T-cell (primary cell): ENCODE measurements at places on chromosomes 11 and 22. TPM values are rescaled to one million over a fixed set of nuclear protein-coding genes. Genes with fewer than 3 reads are reported as not detected.

Gene TOP3B
- total RNA-seq: 65.9 TPM

Gene TEAD1
- 0.51 TPM for total RNA-seq

Gene ARCN1
- 111 TPM for total RNA-seq

Gene BCO2
- 1.7 TPM for total RNA-seq

Gene FGF4
- total RNA-seq: not detected

Gene CSF2RB
- total RNA-seq: 3.6 TPM

DNA sequence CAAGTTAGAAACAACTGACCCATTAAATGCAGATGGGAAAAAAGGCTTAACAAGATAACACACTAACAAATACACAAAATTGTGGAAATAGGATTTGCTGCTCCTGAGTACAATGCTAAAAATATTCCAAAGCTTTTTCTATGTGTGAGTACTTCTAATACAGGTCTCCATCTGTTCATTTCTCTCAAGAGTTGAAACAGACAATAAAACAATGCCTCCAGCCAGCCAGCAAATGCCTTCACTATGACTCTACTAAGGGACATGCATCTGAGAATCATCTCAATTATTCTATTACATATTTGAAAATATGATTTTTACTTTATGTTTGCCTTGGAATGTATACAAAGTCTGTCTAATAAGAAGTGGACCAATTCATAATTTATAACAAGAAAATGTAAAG lies 119.0 kb downstream of the CADM1 start:
- DNase-seq: no peak
- no peak overlapping the region for H3K4me3 ChIP-seq
- no peaks in the 10 kb centered on the region for H3K36me3 ChIP-seq
- H3K27ac ChIP-seq: no peak overlapping the region
- H3K27me3 ChIP-seq: no peaks in the 10 kb centered on the region
- no peaks in the 10 kb centered on the region for H3K4me1 ChIP-seq

GRCh38 chr11:2945031-2945756 lies 16.0 kb upstream of the PHLDA2 start:
- DNase-seq: peak; percentile 30
- no peak overlapping the region for H3K4me3 ChIP-seq
- H3K36me3 ChIP-seq: peaks cover 20% of the 10 kb centered on the region
- H3K27me3 ChIP-seq: no peaks in the 10 kb centered on the region
- H3K27ac ChIP-seq: peak overlapping the region; percentile 19

DNA sequence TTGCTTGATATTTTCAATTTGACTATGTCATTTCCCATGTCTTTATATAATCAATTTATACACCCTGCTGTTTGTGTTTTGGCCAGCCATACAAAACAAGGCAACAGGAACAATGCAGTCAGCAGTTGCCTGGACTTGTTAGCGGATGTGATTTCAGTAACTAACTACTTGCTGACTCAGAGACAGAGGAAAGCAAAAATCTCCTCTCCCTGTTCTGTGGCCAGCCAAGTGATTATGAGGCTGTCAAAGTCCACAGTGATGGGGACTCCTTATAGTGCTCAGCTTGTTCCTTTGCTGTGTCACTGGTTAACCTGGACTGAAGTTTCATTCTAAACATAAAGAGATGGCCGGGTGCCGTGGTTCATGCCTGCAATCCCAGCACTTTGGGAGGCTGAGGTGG lies 32.6 kb upstream of the APLP2 start:
- peaks cover 11% of the 10 kb centered on the region for H3K27me3 ChIP-seq
- no peak overlapping the region for H3K4me3 ChIP-seq

DNA sequence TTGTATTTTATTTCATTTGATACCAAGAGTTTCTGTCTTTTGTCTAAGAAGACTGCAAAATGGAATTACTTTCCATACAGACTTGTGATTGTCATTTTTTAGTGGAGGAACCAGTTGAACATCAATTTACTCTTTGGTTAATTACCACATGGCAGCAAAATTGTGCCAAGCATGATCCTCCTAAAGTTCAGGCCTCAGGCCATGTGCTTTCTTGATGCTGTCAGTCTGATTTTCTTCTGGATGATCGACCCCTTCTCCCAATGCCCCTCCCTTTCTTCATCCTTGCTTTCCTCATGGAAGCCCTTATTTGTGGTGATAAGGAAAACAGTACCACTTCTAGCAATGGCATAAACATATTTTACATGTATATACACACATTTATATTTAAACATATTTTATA lies 76.2 kb downstream of the SVIP start:
- no peaks in the 10 kb centered on the region for H3K36me3 ChIP-seq
- H3K27me3 ChIP-seq: no peaks in the 10 kb centered on the region
- no peak overlapping the region for H3K4me3 ChIP-seq
- no peak overlapping the region for H3K27ac ChIP-seq
- no peak for DNase-seq

DNA sequence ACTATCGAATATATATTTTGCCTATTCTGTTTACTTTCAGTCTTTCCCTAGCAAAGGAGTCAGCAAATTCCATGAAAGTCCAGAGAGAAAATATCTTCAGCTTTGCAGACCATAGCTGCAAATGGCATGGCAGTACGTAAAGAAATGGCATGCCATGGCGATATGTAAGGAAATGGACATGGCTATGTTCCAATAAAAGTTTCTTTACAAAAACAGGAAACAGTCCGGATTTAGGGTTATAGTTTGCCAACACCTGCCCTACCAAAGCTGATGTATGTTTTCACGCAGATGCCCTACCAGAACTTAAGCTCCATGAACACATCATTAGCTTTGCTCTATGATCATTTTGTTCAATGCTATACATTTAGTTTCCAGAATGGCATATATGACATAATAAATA lies 19.5 kb downstream of the KIAA0930 start:
- no peaks in the 10 kb centered on the region for H3K36me3 ChIP-seq
- no peaks in the 10 kb centered on the region for H3K4me1 ChIP-seq
- H3K4me3 ChIP-seq: no peak overlapping the region
- DNase-seq: no peak

DNA sequence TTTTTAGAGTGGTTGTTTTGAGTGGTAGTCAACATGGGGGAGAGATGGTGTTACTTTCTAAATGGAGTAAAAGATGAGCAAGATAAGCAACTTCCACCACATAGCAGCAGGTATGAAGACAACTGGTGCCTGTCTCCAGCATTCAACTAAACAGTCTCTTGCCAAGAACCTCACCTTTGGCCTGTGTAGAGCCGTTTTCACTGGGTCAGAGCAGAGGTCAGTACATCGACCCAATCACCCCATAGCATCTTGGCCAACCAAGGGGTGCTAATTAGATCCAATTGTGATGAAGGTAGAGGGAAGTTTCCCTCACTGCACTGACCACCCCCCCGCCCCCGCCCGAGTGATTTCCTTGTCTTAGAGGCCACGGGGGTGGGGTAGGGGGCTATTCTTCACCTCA lies 188.2 kb downstream of the BLID start:
- DNase-seq: no peak
- H3K4me1 ChIP-seq: no peaks in the 10 kb centered on the region
- H3K4me3 ChIP-seq: no peak overlapping the region
- H3K36me3 ChIP-seq: no peaks in the 10 kb centered on the region

GRCh38 chr11:17978553-17979287 lies 34.1 kb downstream of the SERGEF start:
- H3K27ac ChIP-seq: no peak overlapping the region
- no peak for DNase-seq
- H3K4me1 ChIP-seq: no peaks in the 10 kb centered on the region
- H3K4me3 ChIP-seq: no peak overlapping the region
- peaks cover 42% of the 10 kb centered on the region for H3K36me3 ChIP-seq
- no peaks in the 10 kb centered on the region for H3K27me3 ChIP-seq

DNA sequence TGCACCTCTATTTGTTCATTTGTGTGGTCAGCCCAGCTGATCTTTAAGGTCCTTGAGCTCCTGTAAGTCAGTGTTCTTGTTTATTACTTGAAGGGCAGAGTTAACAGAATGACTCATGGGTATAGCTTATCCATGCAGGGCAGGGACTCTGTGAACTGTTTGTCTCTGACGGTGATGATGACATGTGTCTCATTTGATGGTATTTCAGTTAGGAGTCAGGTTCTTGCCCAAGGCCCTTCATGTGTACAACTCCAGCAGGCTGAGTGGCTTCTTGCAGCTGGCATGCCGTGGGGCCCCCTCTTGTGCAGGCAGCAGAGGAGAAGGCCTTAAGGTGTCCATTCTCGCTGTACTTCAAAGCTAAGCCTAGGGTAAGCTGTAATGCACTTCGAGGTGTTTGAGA lies 165.1 kb downstream of the DBX1 start:
- H3K4me3 ChIP-seq: no peak overlapping the region
- no peak for DNase-seq
- H3K27ac ChIP-seq: no peak overlapping the region
- peaks cover 7% of the 10 kb centered on the region for H3K27me3 ChIP-seq
- no peaks in the 10 kb centered on the region for H3K4me1 ChIP-seq

GRCh38 chr11:82845356-82846353 lies 54.6 kb downstream of the PRCP start:
- no peak for DNase-seq
- no peak overlapping the region for H3K4me3 ChIP-seq
- H3K36me3 ChIP-seq: peaks cover 2% of the 10 kb centered on the region
- no peaks in the 10 kb centered on the region for H3K4me1 ChIP-seq
- no peak overlapping the region for H3K27ac ChIP-seq

DNA sequence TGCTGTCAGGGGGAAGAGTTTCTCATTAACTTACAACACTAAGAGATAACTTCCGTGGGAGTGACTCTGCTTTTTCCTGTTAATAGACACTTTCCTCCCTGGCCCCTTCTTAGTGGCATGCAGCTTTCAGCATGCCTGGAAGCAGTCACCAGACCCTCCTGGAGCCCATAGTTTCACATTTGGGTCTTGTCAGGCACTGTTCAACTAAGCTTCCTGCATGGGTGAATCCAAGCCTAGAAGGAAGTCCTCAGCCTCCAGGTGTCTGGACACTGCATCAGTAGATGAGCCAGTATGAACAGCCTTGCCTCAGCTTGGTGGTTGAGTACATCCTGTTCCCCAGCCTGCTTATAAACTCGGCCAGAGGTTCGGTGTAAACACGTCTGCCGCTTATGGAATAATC lies 68.1 kb downstream of the PPP6R3 start:
- peak; percentile 15 for DNase-seq
- H3K36me3 ChIP-seq: no peaks in the 10 kb centered on the region
- peak overlapping the region; percentile 32 for H3K27ac ChIP-seq
- H3K27me3 ChIP-seq: no peaks in the 10 kb centered on the region
- H3K4me1 ChIP-seq: peaks cover 29% of the 10 kb centered on the region

DNA sequence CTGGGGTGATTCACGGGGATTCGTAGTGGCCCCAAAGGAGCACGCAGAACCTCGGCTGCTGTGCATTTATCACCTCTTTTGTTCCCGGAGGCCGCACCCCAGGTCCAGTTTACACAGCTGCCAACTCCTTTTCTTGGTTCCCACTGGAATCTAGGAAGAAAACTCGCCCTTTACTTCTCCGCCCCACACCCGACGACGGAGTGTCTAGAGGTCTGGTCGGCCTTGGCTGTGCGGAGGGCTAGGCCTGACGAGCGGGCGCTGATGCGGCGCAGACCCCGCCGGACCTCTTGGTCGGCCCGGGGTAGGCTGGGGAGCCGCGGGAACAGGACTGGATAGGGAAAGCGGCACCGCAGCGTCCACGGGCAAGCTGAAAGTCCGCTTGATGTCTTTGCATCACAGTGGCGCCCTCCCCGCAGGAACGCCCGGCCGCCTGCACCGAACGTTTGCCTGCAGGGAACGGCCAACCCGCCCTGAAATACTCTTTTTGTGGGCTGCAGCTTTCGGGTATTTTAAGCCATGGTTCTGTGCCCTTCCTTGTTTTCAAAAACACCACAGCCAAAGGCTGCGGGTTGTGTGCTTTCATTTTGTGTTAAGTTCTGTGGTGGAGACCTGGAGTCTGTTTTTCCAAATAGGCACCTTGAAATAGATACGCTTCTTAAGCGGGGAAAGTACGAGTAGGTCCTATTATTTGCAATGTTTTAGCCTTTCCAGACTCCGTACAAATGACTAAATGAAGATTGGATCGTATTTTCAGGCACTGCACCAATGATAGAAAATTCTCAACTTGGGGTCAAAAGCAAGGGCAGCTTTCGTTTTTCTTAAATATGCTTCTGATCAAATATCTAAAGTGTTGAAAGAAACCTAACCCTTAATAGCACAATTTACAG lies 829 bp upstream of the ZBED5 start:
- DNase-seq: peak; percentile 55
- H3K4me1 ChIP-seq: peaks cover 13% of the 10 kb centered on the region
- H3K27ac ChIP-seq: peak overlapping the region; percentile 95
- H3K4me3 ChIP-seq: peak overlapping the region; percentile 97
- H3K27me3 ChIP-seq: no peaks in the 10 kb centered on the region

DNA sequence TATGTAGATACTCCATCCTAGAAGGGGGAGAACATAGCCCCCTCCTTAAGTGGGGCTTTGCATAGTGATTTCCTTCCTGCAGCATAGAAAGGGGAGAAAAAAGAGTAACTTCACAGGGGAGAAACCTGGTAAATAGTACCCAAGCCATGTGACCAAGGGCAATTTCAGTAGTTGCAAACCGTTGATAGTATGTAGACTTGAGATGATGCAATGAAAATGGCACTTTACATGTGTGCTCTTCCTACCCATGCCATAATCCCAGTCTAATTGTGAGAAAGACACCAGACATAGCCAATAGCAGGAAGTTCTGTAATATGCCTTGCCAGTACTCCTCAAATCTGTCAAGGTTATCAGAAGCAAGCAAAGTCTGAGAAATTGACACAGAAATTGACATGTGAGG lies 104.1 kb downstream of the NCAM1 start:
- no peaks in the 10 kb centered on the region for H3K36me3 ChIP-seq
- H3K4me1 ChIP-seq: no peaks in the 10 kb centered on the region
- H3K27me3 ChIP-seq: no peaks in the 10 kb centered on the region
- H3K27ac ChIP-seq: no peak overlapping the region
- H3K4me3 ChIP-seq: no peak overlapping the region

- no peaks in the 10 kb centered on the region for H3K27me3 ChIP-seq
- H3K27ac ChIP-seq: no peak overlapping the region
- H3K36me3 ChIP-seq: no peaks in the 10 kb centered on the region
- no peaks in the 10 kb centered on the region for H3K4me1 ChIP-seq
Observed at GRCh38 chr11:29641201-29641600, 375.6 kb downstream of the KCNA4 start.

GRCh38 chr11:97963528-97964331 lies 1057.0 kb upstream of the CNTN5 start:
- H3K27me3 ChIP-seq: no peaks in the 10 kb centered on the region
- DNase-seq: no peak
- no peaks in the 10 kb centered on the region for H3K36me3 ChIP-seq
- no peak overlapping the region for H3K27ac ChIP-seq

DNA sequence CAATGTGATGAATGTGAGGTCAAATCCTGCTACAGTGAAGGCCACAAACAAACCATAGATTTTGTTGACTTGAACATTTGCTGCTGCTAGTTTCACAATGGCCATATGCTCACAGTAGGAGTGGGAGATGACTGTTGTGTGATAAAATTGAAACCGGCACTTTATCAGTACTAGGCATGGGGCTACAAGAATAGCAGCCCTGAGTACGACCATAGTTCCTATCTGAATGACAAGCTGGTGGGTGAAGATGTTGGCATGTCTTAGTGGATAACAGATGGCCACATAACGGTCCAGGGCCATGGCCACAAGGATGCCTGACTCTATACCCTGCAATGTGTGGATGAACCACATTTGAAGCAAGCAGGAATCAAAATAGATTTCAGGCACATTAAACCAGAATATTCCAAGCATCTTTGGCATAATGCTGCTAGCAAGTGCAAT lies 2.8 kb downstream of the OR52A1 start:
- H3K36me3 ChIP-seq: no peaks in the 10 kb centered on the region
- no peaks in the 10 kb centered on the region for H3K27me3 ChIP-seq
- no peak overlapping the region for H3K27ac ChIP-seq
- no peak for DNase-seq
- no peak overlapping the region for H3K4me3 ChIP-seq
